ENCODE measurements at places on chromosomes 7 and 10.

GRCh38 chr7:825386-825785 is 6.9 kb upstream of the SUN1 start:
- no peak for DNase-seq

DNA sequence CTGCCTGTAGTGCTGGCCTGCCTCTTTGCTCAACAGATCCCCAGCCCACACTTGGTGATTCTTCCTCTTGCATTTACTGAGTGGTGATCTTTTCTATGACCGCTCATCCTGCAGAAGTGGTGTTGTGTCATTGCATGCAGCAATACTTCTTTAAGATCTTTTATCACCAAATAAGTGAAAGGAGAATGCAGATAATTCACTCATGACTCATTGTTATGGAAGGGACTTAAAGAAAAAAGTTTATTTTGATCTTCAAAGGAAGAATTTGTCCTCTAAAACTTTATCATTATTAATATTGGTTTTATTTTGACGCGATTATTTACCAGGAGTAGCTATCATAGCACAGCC is 489.1 kb upstream of the CELF2 start:
- no peak for DNase-seq

DNA sequence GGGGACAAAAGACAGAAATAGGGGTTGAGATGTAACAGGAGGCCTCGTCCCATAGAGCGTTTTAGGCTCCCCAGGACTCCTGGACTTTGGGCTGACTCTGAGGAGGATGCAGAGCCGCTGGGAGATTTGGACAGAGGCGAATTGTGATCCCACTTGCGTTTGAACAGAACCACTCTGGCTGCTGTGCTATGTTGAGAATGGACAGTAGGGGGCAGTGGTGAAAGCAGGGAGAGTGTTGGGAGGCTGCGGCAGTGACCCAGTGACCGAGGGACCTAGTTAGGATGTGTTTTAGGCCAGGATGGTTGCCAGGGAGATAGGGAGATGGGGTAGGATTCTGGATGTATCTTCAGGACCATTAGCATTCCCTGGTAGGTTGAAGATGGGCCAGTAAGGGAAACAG is 271.6 kb downstream of the CCDC3 start:
- DNase-seq = no peak

GRCh38 chr7:41252957-41253356 is 449.9 kb downstream of the INHBA start:
- no peak for DNase-seq

DNA sequence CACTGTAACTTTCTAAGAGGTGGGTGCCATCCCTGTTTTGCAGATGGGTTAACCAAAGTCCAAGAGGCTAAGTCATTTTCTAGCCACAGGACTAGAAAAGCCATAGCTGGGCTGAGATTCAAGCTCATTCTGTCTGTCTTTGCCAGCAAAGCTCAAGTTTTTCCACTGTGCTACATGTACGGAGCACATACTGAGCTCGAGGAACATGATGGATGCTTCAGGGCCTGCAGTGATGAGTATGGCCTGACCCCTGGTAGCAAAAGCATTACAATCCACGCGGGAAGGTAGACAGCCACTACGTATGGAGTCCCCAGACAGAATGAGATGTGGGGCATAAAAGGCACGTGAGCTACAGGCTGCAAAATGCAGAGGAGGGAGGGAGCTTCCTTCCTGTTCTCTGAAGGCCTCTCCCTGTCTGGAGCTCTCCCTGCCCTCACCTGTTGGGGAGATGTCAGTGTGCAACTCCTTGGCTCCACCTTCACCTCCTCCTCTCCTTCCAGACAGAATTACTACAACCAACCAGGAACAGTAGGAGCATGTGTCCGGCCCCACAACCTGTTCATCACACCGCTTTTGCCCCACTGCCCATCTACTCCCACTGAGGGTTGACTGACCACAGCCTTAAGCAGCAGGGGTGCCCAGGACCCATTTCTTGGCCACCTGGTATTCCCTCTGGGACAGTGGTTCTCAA is 16.4 kb downstream of the ITPRIP start:
- no peak for DNase-seq

DNA sequence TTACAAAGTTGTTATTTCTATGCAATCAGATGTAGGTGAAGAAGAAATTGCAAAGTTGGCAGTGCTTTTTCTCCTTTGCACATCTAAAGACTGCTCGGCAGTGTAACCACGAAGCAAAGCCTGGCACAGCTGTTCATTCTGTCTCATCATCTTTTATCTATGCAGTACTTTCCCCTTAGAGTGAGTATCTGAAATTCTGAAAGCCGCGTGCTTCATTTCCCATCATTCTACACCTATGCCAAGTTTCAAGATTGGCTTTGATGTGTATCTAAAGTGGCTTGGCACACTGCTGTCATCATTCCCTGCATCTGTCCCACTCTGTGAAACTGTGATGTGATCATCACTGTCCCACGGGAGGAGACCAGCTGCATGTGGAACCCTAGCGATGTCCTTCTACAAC is 15.2 kb downstream of the SOSTDC1 start:
- no peak for DNase-seq

GRCh38 chr10:131949041-131949862 is 32.5 kb downstream of the BNIP3 start:
- no peak for DNase-seq

DNA sequence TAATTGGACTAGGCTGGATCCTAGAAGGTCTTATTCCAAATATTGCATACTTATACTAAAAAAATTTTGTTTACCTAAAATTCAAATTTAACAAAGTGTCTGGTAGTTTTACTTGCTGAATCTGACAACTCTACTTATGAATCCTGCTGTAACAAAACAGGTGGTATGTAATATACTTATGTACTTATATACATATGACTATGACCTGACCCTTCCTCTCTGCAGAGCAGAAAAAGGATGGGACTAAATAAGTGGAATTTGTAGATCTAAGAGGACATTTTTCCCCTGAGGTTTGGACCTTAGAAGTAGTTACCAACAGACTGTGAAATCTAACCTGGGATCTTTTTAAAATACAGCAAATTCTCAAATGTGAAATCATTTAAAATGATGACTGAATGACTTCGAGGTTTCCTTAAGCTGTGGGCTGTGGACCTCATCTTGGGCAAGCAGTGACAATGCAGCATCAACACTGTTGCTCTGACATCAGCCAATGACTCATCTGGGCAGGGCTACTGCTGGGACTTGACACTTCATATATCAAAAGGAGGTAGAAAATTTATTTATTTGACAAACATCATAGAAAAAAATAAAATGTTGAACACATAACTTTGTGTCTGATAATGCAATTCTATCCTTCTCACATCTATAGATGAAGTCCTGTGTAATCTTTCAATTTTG is 73.6 kb downstream of the RELN start:
- no peak for DNase-seq

- DNase-seq = no peak
Observed at GRCh38 chr10:132862485-132863420, 76.8 kb upstream of the NKX6-2 start.

- no peak for DNase-seq
Observed at GRCh38 chr10:66819691-66820090, 106.1 kb upstream of the LRRTM3 start.

DNA sequence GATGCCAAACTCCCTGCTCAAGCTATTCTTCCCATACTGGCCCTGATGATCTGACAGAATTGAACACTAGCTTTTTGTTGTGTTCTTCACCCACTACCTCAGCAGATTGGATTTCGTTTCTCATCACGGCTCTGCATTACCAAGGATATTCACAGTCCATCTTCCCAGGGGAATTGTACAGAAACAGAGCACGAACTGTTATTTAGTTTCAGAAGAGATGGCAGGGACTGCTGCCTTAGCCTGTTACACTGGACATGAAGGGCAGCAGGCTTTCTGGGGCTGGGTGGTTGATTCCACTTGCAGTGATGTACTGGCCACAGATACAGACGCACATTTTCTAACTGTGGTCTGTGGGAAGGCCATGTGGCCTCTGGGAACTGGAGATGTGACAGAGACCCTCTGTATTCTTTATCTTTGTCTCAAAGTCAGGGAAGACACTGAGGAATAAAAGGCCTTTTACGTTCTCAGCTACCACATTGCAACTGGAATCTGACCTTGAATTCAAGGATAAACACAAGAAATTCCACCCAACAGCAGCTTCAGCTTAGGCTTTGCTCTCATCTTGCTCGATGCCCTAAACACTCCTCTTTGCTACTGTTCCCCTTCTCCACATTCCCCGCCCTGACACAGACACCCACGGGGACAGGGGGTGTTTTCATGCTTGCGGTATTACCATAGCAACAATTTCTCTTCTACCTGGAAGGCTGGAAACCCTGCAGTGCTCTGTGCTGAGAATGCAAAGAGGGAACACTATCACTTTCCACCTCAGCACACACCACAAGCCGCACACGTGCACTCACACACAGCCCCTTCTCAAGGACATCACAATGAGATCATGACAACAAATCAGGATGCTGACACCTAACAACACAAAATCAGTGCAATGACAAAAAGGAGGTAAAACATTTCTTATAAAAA is 81.7 kb downstream of the RNF216 start:
- DNase-seq = peak; percentile 46

DNA sequence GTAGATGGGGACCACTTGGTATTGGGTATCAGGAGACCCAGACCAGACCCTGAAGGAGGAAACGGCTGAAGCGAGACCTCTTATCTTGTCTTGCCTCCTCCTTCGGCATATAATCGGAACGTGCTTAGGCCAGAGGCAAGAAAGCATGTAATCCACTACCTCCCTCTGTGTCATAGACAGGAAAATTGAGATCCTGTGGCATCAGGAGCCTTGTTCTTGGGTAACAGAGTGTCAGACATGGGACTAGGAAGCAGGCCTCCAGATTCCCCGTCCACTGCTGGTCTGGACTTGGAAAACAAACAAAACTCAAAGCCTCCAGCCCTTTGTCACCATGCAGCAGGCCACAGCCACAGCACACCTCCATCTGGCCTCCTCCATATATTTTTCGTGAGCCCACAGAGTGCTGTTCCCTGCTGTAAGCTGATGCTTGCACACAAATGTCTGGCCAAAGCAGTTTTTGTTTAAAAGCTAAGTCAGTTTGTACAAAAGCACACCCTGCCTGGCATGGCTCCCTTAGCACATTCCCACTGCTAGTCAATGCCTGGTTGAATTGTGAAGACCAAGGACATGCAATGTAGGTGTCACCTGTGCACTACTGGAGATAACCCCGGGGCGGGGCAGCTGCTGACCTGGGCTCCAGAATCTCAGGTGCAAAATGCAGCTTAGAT is 510.9 kb downstream of the RPS24 start:
- no peak for DNase-seq

GRCh38 chr10:110584006-110584405 is 16.5 kb downstream of the SMC3 start:
- DNase-seq = no peak
